ENCODE measurements at places on chromosomes 6 and 20.
A peak's percentile ranks its signal among the peaks of the same experiment; 100 is the strongest.

- no peak for DNase-seq
These were observed 40.5 kb downstream of the METTL24 start for GRCh38 chr6:110317646-110318045.

DNA sequence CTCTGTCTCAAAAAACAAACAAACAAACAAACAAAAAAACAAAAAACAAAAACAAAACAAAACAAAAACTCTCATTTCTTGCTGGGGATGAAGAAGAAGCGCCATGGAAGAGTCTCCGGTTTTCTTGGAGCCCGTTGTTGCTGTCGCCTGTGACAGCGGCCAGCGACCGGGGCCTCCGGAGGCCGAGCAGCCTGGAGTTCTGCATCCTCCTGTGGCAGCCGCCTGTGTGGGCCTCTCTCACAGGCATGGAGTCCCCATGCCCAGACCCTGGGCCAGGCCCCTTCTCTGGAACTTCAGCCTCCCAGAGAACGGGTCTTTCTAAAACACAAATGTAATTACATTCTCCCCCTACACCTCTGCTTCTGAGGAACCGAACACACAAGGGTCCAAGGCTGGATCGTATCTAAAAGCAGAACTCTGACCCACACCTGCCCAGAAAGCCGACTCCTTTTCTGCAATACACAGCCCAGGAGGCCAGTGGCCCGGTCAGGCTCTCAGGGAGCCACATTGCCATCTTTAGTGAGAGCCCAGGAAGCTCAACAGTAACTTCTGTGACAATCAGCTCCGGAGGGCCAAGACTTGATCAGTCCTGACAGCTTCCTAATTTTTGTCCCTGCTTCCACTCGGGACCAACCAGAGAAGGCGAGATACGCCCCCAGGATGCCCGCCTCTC lies 18.5 kb downstream of the DACT2 start:
- no peak for DNase-seq

- DNase-seq = no peak
These were observed 16.2 kb upstream of the TGM2 start for GRCh38 chr20:38181207-38181801.

GRCh38 chr20:20966171-20966570 lies 140.0 kb downstream of the LINC00237 start:
- DNase-seq = no peak

- DNase-seq = no peak
These were observed 33.2 kb upstream of the HDGFL1 start for GRCh38 chr6:22536122-22536521.

DNA sequence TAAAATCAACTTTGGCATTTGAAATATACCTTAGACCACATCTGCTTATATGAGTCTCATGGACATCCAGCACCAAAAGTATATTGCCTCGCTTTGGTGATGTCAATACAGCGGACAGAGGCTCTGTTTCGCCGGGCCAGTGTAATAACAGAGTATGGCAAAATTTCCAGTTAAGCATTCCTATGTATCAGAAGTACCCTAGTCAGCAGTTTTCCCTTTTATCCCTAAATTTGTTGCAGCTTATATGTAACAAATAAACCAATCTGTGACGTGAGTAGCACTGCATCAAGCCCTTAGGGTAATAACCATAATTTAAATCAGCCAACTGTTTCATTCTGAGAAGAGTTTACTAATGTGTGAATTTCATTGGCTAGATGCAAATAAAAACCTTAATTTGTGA lies 585.5 kb upstream of the ADGRB3 start:
- DNase-seq = no peak

DNA sequence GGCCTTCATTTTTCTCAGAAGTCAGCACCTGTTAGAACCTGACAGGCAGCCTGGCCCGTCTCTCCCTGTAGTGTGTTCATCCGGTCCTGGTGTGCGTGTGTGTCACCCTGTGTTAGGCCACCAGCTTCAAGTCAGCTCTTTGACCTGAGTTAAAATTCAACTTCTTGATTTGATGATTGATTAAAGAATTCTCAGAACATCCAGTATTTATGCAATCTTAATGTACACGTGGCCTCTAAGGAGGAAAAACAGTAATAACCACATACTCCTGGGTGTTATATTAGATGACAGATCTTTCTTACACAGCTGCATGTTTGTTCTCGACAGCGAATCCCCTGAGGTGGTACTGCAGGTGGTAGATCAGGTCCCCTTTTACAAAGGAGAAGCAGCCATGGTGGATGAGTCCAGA lies 19.1 kb upstream of the TMEM217 start:
- DNase-seq = no peak

DNA sequence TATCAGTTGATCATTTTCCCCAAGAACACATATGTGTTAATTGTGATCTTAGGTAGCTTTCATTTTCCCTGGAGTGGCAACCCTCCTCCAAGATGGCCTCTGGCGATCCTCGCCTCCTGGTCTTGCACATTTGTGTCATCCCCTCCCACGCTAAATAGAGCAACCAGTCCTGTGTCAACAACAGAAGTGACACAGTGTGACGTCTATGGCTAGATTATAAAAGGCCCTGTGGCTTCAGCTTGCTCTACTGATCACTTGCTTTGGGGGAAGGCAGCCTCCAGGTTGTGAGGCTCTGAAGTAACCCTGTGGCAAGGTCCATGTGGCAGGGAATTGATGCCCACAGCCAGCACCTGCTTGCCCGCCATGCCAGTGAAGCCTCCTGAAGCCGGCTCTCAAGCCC lies 30.6 kb upstream of the PPP1R14C start:
- no peak for DNase-seq

DNA sequence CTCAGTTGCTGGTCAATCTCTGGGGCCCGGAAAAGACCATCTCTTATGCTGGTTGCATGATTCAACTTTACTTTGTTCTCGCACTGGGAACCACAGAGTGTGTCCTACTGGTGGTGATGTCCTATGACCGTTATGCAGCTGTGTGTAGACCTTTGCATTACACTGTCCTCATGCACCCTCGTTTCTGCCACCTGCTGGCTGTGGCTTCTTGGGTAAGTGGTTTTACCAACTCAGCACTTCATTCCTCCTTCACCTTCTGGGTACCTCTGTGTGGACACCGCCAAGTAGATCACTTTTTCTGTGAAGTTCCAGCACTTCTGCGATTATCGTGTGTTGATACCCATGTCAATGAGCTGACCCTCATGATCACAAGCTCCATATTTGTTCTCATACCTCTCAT lies 4.3 kb downstream of the OR2J3 start:
- DNase-seq = no peak

GRCh38 chr6:2937627-2938003 lies 33.8 kb downstream of the SERPINB6 start:
- DNase-seq = no peak

DNA sequence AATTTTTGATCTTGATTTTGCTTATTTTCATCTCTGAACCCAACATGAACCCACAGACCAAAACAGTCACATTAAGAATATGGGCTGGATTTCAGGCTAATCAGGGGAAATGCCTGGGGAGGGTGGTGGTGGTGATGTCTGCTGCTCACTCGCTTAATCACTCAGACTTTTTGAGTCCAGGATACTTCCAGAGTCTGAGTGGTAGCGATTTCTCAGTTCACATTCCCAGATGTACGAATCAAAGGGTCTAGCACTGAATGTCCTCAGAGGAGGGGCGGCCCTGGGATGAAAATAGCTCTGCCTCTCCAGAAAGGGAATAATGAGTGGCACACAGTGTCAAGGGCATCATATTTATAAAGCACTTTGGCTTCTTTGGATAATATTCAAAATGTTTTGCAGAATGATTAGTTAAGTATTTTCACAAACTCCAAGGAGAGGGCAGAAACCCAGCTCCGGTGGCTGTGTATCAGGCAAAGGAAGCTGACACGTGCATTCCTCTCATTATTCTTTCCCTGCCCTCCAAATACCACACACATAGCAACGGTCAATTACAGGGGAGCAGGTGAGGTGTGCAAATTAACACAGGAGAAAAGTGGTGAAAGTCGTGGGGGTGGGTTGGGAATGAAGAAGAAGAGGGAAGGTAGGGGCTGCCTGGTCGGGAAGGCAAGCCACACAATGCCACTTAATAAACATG lies 345.2 kb upstream of the RSPO3 start:
- no peak for DNase-seq

GRCh38 chr20:36919715-36920333 lies 31.7 kb downstream of the SAMHD1 start:
- DNase-seq = peak; percentile 18

GRCh38 chr6:122740091-122740490 lies 39.4 kb upstream of the FABP7 start:
- DNase-seq = no peak

GRCh38 chr20:54132612-54133433 lies 41.0 kb downstream of the CYP24A1 start:
- no peak for DNase-seq

- DNase-seq = no peak
These were observed 347.2 kb upstream of the MAP3K7 start for GRCh38 chr6:90934081-90934480.

DNA sequence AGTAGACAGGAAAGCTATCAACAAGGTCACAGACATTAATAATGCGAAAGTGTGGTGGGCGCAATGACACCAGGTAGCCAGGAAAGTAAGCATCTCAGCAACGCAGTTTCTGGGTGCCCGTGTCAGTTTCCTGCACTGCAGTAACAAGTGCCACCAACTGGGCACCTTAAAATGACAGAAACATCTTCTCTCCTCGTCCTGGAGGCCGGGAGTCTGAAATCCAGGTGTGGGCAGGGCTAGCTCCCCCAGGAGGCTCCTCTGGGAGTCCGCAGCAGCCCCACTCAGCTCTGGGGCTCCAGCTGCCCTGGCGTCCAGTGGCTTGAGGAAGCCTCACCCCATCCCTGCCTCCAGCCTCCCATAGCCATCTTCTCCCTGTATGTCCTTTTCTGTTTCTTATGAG lies 387.2 kb downstream of the TAF4 start:
- DNase-seq = no peak

- DNase-seq = no peak
These were observed 3.1 kb downstream of the RAMACL start for GRCh38 chr6:166583230-166583965.

DNA sequence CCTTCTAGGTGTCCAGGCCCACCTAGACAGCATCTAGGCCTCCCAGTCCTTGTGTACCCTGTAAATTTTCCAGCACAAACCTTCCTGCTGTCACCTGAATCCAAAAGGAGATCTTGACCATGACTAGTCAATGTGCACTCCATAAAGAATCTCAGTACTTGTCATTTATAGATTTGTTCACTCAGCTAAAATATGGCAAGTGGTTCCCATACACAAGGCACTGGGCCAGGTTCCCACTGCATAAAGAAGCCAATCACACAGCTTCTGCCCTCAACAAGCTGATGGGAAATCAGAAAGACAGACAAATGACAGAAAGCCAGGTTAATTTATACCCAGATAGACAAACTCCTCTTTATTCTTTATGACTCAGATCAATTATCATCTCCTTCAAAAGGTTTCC lies 526.8 kb downstream of the CD83 start:
- DNase-seq = no peak

DNA sequence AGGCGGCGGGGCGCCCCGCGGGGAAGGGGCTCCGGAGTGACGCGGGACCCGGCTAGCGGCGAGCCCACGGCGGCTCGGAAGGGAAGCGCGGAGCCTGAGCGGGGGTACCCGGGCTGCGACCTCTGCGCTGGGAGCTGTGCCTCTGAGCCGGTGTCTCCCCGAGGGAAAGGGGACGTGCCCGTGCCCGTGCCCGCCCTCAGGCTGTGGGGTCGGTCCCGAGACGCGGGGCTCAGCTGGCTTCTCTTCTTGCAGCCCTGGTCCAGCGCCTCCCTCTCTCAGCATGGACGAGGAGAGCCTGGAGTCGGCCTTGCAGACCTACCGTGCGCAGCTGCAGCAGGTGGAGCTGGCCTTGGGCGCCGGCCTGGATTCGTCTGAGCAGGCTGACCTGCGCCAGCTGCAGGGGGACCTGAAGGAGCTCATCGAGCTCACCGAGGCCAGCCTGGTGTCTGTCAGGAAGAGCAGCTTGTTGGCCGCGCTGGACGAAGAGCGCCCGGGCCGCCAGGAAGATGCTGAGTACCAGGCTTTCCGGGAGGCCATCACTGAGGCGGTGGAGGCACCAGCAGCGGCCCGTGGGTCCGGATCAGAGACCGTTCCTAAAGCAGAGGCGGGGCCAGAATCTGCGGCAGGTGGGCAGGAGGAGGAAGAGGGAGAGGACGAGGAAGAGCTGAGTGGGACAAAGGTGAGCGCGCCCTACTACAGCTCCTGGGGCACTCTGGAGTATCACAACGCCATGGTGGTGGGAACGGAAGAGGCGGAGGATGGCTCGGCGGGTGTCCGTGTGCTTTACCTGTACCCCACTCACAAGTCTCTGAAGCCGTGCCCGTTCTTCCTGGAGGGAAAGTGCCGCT lies 686 bp downstream of the ZGPAT start:
- DNase-seq = peak; percentile 0

- peak; percentile 94 for DNase-seq
These were observed 329.1 kb upstream of the SOX4 start for GRCh38 chr6:21264288-21265033.

DNA sequence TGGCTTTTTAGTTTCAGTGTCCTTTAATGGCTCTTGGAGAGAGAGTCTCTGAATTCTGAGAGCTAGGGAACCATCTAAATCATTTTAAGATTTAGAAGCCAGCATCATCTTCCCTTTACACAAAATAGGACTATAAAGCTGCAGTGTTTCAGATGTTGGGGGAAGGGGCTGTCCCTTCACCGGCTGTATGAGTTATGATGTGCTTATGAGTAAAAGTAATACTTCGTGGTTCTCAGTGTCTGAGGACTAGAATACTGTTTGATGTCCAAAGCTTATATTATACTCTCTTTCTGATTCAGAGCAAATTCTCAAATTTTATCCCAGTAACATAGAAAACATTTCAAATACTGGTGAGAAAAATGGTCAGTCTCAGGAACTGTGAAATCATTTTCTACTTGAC lies 63.5 kb upstream of the FAM8A1 start:
- DNase-seq = no peak

DNA sequence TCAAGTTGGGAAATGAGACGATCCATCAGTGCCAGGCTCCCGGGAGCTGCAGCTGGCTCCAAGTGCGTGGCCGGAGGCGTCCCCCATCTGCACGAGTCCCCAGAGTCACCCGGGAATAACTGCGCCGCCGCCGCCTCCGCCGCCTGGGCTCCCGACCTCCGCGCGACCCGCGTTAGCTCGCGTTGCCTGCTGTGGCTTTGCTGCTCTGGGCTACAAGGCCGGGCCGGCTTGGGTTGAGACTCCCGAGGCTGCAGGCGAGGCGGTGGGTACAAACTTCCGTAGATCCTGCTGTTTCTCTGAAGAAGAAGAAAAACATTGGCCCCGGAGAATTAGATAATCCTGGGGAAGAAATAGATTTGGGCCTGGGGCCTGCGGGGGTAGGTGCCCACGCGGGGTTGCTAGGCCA lies 7.4 kb upstream of the LAMP5 start:
- no peak for DNase-seq

GRCh38 chr20:23228912-23229311 lies 121.7 kb upstream of the NXT1 start:
- DNase-seq = no peak

All from NCI-H748 treated with DMSO at 0.1 percent for 48 hours (cell line).